DND-41 (cell line): ENCODE measurements at places on chromosomes 2 and 18.

- DNase-seq = no peak
Observed at GRCh38 chr2:121330921-121331320, 45.9 kb upstream of the TFCP2L1 start.

DNA sequence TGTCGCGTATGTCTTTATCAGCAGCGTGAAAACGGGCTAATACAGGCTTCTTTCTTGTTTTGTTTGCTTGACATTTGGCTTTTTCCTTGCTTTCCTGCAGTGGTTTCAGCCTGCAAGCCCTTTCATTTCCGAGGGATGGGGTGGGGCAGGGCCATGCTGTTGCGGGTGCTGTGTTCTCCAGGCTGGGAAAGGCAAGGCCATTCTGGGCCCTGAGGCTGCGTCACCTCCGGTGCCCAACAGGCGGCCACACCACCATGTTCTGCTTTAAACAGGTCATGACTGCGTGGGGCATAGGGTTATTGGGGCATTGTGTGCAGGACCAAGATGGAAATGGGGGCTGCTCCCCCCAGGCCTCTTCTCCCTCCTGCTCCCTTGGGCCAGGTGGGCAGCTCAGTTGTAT is 38.6 kb upstream of the PLB1 start:
- no peak for DNase-seq

DNA sequence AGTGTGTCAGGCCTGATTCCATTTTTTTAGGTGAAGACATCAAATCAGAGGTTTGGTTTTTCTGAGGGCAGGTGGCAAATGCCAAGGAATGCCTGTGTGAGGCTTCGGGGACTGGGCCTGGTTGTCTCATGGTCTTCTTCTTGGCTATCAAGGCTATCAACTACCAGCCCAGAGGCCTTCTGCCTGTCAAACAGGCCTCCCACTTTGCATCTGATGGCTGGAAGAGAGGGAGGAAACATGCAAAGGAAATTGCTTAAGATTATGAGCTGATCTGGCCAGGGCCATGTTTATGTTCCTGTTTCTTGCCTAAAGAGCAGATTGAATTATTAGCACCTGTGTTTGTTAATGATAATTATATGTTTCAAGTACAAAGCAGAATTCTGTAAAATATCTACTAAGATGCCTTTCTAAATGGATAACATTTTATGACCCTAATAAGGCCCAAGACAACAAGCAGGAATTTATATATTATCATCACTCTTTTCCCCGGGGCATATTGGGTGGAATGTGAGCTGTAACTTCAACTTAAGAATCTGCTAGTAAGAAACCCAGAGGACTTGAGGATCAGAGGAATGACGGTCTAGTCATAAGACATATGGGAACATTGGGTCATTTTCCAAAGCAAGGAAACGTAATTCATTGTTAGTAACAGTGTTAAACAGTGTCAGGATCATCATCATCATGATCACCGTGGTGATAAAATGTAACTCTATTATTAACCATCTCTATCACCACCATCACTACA is 123.2 kb downstream of the LYPD6B start:
- DNase-seq = no peak

DNA sequence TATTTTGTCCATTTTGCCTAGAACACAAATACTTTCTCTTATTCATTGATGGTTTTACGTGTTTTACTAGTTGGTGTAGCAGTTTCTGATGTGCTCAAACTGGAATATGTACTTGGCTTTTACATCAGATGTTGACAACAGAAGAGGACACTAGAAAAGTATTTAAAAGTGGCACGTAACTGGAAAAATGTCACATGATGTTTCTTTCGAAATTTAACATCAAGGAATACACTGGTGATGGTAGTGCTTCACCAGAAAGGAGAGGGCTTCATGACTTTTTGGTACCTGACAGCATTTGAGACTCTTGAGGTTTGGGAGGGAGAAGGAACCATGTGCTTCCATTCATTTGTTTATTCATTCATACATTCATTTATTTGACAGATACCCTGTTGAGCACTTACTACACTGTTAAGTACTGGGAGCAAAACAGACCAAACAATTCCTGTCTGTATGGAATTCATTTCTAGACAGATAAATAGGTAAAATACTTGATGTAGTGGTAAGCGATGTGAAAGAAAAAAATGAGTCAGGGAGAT is 1.5 kb downstream of the GIGYF2 start:
- DNase-seq = no peak

- peak; percentile 65 for DNase-seq
Observed at GRCh38 chr2:96856776-96857666, 795 bp downstream of the ANKRD39 start.
